Stimulated activated CD8-positive, alpha-beta memory T cell treated with anti-CD3 and anti-CD28 coated beads, Interleukin-4, amount 100 ng/mL, for 48 hours (primary cell): ENCODE measurements at places on chromosomes 7 and 10.

GRCh38 chr7:2527505-2528467 is 8.2 kb downstream of the LFNG start:
- peak; percentile 64 for DNase-seq

GRCh38 chr7:32036557-32036956 is 33.6 kb downstream of the PDE1C start:
- DNase-seq = no peak

DNA sequence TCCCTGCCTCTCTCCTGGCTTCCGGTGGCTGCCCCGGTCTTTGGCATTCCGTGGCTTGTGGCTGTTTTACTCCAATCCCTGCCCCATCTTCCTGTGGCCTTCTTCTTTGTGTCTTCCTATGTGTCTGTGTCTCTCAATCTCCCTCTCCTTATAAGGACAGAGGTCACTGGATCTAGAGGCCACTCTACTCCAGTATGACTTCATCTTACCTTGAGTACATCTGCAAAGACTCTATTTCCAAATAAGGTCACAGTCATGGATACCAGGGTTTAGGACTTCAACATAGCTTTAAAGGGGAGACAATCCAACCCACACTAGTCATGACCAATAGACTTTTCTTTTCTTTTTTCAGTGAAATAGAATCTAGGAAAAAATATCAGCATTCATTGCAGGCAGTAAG is 153.3 kb upstream of the INSYN2A start:
- DNase-seq = no peak

DNA sequence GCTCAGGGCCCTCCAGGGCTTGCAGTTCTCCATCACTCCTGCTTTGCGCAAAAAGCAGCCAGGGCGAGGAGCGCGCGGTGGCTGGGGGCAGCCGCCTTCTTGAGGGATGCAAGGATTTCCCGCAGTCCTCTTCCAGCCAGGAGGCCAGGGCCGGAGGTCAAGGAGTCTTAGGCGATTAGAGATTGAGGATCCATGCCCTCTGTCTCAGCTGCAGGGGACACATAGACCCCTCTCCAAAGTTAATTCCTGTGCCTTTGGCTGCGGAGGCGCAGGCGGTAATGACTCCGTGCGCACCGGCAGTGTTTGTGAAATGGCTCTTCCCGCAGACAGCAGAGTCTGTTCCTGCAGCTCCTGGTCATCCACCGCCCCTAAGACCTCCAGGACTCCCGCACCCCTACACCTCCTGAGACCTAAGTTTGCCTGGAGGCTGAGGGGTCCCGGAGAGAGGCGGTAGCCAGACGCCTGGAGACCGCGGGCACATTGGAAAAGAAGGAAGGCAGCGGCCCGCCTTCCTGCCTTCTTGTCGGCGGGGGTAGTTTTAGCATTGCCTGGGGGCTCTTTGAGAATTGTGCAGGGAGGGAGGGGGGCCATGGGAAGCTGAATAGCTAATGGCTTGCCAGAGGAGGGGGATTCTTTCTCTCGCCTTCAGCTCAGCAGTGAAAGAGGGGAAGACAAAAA is 3.3 kb upstream of the NEUROG3 start:
- no peak for DNase-seq

GRCh38 chr10:59435707-59436106 is 73.4 kb upstream of the FAM13C start:
- DNase-seq = no peak

DNA sequence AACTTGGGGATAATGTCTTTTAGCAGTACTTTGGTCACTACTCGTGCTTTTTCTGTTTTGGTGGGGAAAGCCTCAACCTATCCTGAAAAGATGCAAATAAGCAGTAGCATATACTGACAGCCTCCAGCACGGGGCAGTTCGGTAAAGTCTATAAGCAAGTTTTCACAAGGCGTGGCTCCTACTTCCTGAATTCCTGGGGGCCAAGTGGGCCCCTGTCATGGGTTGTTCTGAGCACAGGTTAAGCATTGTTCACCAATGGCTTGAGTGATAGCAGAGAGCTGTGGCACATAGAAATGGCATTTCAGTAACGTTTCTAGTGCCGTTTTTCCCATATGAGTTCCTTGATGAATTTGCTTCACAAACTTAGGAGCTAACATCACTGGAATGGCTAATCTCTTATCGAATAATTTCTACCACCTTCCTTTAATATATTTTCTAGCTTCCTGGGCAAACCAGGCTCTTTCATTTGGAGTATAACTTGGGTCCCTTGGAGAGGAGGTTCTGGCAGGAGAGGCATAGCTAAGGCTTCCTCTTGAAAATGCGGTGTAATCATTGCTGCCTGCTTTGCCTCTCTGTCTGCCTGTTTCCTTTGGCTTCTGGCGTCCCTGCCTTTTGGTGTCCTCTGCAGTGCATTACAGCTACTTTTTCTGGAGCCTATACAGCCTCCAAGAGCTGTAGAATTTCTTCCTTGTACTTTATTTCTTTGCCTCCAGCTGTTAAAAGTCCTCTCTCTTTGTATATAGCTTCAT is 11.7 kb upstream of the ZNF239 start:
- DNase-seq = no peak

- DNase-seq = no peak
Observed at GRCh38 chr10:70991140-70992124, 103.1 kb upstream of the PCBD1 start.

DNA sequence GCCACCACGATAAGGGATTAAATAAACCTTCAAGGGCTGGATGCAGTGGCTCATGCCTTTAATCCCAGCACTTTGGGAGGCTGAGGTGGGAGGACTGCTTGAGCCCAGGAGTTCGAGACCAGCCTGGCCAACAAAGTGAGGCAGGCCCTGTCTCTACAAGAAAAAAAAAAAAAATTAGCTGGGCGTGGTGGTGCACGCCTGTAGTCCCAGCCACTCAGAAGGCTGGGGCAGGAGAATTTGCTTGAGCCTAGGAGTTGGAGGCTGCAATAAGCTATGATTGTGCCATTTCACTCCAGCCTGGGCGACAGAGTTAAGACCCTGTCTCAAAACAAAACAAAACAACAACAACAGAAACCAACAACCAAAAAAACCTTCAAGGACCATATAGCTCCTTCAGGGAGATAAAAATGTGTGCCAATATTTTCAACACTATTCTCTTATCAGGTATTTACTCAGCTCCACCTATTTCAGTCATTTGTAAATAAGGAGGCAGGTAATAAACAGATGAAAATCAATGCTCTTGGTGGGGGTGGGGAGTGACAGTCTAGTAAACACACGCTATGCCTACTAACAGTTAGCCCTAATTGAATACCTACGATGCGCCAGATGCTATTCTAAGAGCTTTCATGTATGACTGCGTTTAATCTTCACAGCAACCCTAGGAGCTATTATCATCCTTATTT is 13.2 kb downstream of the BAIAP2L1 start:
- DNase-seq = no peak

GRCh38 chr7:24637021-24637420 is 63.8 kb downstream of the PALS2 start:
- DNase-seq = no peak

DNA sequence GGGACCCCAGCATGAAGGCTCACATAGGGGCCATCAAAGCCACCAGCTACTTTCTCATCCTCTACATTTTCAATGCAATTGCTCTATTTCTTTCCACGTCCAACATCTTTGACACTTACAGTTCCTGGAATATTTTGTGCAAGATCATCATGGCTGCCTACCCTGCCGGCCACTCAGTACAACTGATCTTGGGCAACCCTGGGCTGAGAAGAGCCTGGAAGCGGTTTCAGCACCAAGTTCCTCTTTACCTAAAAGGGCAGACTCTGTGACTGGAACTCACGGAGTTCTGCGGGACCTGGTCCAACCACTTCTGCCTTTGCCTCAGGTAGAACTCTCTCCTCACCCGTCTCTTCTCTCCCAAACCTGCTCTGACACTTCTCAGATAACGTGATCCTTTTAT is 945 bp downstream of the TAS2R40 start:
- DNase-seq = no peak

DNA sequence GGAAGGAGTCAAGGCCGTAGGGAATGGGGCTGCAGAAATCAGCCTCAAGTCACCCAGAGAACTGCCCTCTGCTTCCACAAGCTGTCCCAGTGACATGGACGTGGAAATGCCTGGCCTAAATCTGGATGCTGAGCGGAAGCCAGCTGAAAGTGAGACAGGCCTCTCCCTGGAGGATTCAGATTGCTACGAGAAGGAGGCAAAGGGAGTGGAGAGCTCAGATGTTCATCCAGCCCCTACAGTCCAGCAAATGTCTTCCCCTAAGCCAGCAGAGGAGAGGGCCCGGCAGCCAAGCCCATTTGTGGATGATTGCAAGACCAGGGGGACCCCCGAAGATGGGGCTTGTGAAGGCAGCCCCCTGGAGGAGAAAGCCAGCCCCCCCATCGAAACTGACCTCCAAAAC is 50.2 kb upstream of the PDCD4 start:
- DNase-seq = no peak

DNA sequence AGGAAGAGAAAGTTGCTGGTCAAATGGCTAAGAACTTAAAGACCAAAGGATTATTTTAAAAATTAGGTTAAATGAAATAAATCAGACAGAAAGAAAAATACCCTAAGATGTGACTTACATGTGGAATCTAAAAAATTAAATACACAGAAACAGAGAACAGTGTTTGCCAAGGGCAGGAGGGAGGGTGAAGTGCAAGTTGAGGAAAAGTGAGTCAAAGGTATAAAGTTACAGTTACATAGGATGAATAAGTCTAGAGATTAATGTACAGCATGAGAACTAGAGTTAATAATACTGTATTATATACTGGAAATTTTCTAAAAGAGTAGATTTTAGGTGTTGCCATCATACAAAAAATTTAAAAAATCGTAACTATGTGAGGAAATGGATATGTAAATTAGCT is 146.3 kb downstream of the MDFIC start:
- DNase-seq = no peak

GRCh38 chr10:3413937-3414666 is 241.5 kb upstream of the PITRM1 start:
- DNase-seq = no peak

DNA sequence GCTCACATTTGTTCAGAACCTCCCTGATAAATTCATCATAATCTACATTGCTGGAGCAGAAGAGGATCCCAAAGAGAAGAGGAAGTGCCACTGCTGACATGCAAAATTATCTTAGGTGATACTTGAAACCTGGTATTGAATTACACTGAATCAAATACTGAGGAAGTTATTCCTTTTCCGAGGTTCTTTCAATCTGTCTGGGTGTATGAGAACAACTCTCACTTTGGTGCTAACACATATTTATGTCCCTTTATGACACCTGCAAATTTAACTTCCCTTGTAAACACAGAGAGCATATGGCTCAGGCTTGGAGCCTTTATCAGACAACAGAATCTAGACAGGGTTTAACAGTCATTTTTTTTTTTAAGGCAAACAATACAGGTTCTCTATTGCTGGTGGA is 131.4 kb downstream of the SRPK2 start:
- no peak for DNase-seq

GRCh38 chr7:141014125-141014523 is 628 bp downstream of the MRPS33 start:
- DNase-seq = no peak

DNA sequence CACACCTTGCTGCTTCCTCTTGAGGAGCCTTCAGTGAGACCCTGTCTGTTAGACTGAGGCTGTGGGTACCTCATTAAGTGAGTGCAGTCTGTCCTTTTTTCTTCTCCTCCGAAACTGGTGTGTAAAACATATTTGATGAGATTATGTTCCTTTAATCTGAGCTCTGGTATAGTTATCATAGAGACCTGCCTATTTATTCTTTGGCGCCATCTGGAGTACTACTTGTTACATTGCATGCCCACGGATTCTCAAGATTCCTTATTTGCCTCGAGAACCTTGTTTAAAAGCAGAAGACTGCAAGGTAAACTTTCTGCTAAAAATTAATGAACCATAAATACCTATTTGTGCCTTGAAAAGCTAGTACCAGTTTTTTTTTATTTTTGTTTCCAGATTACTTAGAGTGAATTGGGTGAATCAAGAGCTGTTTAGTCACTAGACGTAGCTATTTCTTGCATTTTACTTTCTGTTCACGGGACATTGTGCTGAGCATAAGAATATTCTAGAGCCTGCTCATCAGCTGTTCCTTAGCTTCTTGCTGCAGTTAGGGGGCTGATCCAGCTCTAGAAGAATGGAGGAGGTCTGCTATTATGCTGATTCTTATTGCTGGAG is 16.9 kb upstream of the STMP1 start:
- no peak for DNase-seq

DNA sequence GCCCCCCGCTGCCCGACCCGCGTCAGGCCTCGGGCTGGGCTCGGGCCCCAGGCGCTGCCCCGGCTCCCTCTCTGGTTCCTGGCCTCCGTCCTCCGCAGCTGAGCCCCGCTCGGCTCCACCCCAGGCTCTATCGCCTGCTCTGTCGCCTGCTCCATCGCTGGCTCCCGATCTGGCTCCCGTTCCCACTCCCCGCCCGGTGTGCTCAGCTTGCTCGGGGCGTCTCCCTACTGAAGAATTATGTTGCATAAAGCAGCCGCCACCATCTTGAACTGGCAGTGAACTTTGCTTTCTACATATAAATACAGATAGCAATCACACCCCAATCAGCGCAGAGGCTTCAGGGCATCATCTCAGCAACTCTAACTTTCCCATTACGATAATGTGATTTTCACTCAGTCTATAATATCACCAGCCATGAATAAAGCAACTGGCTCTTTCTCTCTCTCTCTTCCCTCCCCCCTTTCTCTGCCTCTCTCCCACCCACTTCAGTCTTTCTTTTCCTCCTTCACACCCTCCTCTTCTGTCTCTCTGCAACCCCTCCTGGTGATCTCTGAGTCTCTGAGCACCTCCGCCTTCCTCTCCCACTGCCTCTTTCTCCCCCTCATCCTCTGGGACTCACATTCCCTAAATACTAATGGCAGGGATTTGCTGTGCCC is 43.3 kb upstream of the BTRC start:
- no peak for DNase-seq

- DNase-seq = no peak
Observed at GRCh38 chr10:17109475-17110207, 20.0 kb downstream of the CUBN start.

DNA sequence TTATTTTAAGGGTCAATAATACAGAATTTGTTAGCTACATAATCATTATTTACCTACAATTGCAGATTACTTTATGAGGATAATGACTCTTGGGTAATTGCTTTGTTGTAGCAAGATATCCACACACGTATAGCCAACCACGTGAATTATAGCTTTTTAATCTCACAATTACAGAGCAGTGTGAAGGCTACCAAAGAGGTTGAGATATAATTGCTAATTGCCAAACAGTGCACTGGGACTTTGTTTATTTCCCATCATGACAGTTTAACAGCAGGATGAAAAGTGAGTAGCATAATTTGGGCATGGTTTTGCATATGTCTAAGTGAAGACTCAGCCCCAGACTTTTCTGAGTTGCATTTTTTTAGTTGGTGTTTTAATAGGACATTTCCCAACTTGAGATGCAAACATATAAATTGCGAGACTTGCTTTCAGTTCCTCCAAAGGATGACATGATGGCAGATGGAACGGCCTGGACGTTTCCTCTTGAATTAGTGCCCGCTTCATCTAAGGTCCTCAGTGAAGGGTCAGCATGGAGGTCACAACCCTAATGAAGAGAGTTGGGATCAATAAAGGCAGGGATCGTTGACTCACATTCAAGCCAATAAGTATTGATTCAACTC is 180.7 kb upstream of the GPR26 start:
- DNase-seq = no peak

- no peak for DNase-seq
Observed at GRCh38 chr10:19164461-19164860, 115.9 kb downstream of the MALRD1 start.

- DNase-seq = no peak
Observed at GRCh38 chr10:2097937-2098336, 360.6 kb upstream of the ADARB2 start.

- DNase-seq = no peak
Observed at GRCh38 chr7:27872356-27873275, 132.7 kb downstream of the TAX1BP1 start.

- no peak for DNase-seq
Observed at GRCh38 chr7:155283565-155284194, 14.0 kb upstream of the INSIG1 start.
